ENCODE measurements at places on chromosomes 5 and 9.

DNA sequence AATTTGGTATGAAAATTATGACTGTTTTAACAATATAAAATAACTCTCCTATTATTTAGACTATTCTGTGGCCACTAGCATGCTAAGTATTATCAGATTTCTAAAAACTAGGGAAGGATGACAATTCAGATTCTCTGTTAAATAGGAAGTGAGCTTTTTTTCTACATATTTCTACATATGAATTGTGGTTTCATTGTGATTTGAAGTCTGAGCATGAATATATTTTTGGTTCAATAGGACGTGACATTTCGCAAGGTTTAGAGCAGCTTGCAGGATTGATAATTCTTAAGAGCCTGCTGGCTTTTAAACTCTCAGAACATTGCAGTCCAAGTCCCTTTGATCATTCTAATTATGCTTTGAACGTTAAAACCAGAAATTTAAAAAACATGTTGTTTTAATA, 82.9 kb downstream of the ADGRV1 start:
- DNase-seq, result no peak

DNA sequence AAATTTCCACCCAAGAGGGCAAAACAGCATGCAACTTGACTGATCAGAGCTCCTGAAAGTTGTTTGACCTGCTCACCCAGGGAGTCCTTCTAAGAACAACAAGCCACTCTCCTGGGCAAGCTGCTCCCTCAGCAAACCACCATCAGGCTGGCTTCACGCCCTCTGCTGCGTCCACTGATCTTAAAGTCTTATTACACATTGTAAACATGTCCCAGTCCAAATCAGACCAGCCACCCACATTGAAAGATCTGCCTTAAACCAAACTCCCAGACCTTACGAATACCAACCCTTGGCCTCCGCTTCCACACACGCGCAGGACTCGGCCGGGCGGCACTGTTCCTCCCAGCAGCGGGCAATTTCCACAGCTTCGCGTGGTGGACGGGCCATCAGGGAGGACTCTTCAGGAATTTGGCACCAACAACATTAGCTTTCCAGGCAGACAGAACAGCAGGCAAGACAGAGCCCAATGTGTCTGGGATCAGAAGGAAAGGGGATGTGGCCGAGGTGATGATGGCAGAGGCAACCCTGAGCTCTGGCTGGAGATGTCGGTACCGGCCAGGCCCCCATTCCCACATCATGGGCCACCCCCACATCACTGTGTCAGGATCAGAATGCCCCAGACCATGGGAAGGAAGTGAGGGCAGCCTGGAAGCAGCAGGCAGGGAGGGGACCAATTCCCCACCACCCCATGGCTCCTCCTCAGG, 56.8 kb downstream of the SEMA4D start:
- no peak for DNase-seq

GRCh38 chr5:41071975-41072374, 833 bp upstream of the MROH2B start:
- DNase-seq, result no peak

DNA sequence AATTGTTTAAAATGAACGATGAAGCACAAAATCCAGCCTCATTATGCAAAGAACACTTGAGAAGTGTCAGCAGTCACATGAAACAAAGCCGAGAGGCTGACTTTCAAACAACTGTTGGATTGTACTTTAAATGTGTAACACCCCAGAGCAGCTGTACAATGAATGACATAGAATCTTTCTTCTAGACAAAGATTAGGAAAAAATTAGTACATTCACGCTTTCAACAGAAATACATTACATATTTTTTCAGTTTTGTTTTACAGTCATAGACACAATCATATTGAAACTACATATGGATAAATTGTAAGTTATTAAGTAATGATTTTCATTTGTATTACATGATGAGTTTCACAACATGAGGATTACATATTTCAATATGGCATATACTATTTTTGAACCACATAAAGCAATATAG, 10.6 kb upstream of the AGXT2 start:
- no peak for DNase-seq

DNA sequence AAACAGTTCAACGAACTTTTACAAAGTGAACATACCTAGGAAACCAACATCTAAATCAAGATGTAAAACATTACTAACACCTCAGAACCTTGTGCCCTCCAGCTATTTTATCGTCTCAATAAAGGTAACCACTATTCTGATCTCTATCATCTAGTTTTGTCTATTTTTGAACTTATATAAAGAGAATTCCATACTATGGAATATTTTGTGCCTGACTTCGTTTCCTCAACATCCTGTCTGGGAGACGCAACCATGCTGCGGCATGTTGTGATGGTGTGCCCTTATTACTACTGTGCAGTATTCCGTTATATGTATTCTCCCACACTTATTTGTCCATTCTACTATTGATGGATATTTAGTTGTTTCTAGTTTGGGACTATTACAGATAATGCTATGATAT, 99.2 kb downstream of the NR6A1 start:
- no peak for DNase-seq

GRCh38 chr9:25681266-25681665, 3.0 kb upstream of the TUSC1 start:
- DNase-seq, result no peak

DNA sequence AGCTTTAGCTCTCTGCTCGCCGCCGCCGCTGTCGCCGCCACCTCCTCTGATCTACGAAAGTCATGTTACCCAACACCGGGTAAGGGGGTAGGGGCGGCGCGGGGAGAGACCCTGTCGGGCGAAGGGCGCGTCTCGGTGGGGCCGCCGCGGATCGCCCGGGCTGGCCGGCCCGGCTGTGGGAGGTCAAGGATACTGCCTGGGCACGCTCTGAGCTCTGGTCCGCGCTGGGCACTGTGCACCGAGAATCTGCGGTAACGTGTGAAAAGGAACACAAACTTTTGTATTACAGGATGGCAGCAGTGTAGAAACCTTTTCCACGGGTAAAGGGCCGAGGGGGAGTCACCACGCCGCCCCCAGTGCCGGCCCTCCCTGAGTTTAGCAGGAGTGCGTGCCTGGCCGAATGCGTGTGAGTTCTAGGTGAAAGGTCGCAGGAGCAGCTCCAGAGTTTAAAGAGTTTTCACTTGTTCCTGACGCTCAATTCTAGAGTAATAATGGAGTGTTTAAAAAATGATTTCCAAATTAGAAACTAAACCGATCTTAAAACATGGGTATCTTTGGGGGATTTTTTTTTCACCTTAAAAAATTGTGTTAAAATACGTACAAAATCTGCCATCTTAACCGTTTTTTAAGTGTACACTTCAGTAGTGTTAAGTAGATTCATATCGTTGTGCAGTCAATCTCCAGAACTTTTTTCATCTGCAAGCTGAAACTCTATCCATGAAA, at the start of gene HSDL2:
Gene HSDL2 (plus strand): TSS at position 7 of the 723 bp plus-strand sequence. CDS start 56 bp downstream, at position 63.
- DNase-seq, result no peak

DNA sequence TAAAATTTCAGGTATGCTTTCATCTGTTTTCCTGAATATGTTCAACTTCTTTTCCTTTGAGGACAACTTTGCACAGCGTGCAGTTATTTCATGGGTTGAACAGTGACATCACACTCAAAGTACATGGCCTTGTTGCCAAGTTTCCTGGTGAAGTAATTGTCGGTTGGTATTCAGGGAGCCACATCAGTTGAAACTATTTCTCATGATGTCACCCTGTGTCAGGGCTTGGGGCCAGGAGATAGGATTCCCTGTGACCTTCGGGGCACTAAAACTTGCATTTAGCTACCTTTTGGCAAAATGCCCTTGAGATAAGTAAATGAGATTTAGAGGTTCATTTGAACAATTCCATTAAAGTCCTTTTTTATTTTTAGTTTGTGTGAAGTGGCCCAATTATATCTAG, 383.9 kb downstream of the SH3GL2 start:
- DNase-seq, result no peak

GRCh38 chr9:97593960-97594359, 39.2 kb downstream of the TSTD2 start:
- no peak for DNase-seq

DNA sequence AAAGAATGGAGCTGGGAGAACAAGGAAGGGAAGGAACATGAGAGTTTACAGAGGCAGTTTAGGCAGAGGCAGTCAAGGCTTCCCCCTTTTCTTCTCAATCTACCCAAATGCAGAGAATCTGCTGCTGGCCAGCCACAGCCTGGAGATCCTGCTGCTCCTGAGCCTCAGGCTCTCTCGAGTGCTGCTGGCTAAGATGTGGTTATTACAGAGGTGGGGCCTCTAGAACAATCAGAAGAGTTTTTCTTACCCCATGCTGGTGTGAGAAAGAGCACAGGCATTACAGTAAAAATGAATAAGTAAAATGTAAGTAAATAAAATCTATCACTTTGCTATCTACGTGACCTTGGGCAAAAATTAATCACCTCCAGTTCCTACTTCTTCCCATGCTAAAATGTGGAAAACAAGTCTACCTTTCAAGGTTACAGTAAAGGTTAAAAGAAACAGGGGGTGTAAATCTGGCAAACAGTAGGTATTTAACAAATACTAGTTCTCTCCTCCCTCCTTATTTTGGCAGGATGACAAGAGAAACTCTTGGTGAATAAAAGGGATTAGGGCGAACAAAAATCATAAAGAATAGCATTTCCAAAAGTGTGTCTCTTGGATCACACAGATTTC, 31.1 kb downstream of the FBXW11 start:
- DNase-seq, result no peak

DNA sequence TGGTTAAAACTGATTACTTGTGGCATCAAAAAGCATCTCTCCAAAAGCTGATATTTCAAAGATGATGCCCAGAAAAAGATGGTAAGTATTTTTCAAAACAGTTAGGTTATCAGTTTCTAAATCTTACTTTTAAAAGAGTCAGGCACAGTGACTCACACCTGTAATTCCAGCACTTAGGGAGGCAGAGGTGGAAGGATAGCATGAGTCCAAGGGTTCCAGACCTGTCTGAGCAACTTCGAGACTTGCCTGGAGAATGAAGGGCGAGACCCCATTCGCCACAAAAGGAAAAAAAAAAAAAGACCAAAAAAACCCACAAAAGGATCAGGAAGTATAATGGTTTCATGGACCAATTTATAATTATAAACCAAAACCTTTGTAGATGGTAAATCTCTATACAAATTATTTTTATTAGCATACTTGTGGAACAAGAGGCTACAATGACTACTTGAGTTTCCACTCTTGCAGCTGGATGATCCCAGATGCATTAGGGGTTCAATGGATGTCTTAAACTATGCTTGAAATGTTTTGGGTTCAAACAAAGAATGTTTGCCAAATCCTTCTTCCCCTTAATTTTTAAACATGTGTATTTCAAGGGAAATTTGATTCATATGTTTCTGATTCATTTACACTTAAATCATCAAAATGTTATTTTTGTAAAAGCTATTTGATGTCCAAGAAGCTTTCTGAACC, 96.1 kb downstream of the ADAMTSL1 start:
- no peak for DNase-seq

DNA sequence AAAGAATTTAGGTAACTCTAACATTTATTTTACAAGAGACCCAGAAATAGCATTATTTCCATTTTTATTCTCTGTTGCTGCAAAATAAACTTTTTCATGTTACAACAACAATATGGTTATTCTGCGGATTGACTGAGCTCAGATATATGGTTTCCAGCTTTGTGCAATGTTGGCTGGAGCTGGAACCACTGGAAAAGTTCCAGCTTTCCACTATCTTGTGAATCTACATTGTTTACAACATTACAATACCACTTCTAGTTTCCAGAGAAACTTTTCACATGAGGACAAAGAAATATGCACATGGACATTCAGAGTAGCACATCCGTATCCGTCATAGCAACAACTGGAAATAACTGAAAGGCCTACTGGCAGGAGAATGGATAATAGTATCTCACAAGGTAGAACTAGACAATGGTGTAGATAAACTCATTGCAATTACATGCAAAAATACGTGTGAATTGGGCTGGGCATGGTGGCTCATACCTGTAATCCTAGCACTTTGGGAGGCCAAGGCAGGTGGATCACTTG, 436.1 kb upstream of the ADAMTS16 start:
- no peak for DNase-seq

DNA sequence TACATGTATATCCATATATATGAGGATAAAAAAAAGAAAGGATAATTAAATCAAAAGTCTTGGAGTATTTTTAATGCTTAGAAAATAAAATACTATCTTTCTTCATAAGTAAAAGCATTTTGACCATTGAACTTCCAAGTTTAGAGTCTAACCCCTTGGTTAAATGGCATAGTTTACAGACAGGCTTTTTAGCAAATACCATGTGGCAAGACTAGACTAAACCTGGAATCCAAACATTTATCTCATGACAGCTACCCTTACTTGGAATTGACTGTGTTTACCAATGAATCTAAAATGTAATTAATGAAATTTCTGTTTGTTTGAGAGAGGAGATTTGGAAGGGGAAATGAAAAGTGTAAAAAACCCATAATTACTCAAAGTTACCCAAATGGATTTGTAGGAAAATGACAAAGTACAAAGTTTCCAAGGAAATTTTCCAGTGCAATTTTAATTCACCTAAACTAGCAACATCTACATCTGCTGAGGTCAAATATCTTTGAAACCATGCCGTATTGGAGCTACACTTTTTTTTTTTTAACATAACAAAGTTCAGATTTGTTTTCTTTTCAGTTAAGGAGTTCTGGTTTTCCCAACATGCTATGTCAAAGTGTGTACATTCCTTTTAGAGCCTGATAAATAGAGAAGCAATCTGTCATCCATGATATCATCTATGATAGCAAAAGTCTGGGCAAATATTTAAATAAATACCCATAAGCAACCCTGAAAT, 272.1 kb upstream of the DAB2 start:
- DNase-seq, result no peak

GRCh38 chr5:91306497-91306896, 76.6 kb downstream of the ARRDC3 start:
- no peak for DNase-seq

- DNase-seq, result no peak
Observed at GRCh38 chr9:87212605-87213021, 265.3 kb upstream of the GAS1 start.
